ENCODE measurements at places on chromosomes 16 and 17.

GRCh38 chr17:43427362-43428043 is 28.7 kb downstream of the ARL4D start:
- no peak for DNase-seq

GRCh38 chr16:10644092-10644491 is 50.6 kb downstream of the TEKT5 start:
- DNase-seq = no peak

DNA sequence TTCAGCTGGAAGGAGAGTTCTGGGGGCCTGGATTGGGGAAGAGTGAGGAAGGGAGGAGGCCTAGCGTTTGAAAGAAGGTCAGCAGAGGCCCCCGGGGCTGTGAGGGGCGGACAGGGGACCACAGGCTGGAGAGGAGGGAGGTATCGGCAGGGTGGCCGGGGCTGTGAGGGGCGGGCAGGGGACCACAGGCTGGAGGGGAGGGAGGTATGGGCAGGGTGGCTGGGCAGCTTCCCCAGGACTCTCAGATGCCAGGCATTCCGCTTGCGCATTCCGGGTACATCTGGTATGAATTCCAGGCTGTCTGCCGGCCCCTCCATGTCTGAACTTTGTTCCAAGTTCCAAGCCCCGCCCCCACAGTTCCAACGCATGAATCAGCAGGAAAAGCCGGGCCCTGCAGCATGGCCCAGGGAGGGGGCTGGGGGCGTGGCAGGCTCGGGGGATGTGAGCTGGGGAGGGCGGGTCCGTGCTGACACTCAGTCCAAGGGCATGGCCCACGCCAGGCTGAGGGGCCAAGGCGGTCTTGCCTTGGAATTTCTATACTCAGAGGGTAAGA is 4.3 kb upstream of the TLCD2 start:
- DNase-seq = peak; percentile 73

DNA sequence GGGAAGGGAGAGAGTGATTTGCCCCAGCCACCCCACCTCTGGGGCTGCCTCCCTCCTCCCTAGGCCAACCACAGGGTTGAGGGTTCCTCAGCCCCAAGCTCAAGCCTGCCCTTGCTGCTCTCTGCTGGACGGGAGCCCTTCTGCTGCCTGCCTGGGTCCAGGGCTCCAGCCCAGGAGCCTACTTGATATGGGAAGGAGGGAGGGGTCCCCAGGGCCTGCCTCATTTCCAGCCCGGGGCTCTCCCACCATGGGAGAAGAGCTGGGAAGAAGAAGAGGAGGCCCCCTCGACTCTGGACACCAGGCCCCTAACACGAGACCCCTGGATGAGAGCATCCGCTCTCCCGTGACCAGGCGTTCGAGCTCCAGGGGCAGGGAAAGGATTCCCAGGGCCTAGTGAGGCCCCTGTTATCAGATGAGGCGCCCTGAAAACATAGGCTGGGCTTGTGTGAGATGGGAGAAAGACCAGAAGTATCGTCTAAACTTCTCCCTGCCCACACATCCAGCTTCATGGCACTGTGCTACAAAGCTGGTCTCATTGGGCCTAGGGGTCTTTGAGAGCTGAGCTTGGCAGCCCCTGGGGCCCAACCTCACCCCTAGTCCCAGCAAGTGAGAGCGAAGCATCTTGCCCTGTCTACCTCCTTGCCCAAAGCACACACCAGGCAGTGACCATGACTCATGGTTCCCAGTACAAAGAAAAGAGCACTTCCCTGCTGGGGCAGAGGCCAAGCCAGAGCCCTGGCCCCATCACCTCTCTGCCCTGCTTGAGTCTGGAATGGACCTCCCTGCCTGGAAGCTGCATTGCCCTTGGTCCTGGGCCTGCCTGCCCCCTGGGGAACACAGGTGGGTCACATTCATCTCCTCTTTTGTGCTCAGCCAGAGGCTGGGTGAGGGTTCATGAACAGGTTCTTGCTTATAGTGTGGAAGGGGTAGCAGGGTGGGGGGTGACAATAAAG is 987 bp downstream of the SLC16A5 start:
- no peak for DNase-seq

DNA sequence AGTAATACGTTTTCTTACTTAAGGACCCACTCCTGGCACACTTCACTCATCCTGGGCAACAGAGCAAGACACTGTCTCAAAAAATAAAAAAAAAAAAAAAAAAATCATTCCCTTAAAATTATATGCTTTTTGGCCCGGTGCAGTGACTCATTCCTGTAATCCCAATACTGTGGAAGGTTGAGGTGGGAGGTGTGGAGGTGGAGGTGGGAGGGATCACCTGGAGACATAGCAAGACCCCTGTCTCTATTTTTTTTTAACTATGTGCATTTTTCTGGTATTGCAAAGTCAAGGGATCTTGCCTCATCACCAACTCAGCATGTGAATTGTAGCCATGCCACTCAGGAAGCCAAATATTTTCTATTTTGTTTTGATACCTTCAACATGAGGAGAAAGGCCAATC is 9.7 kb downstream of the STAT5B start:
- no peak for DNase-seq

GRCh38 chr17:72618001-72618509 is 474.4 kb downstream of the SLC39A11 start:
- DNase-seq = peak; percentile 7

- no peak for DNase-seq
These were observed 5.5 kb downstream of the CTU2 start for GRCh38 chr16:88711750-88712340.

DNA sequence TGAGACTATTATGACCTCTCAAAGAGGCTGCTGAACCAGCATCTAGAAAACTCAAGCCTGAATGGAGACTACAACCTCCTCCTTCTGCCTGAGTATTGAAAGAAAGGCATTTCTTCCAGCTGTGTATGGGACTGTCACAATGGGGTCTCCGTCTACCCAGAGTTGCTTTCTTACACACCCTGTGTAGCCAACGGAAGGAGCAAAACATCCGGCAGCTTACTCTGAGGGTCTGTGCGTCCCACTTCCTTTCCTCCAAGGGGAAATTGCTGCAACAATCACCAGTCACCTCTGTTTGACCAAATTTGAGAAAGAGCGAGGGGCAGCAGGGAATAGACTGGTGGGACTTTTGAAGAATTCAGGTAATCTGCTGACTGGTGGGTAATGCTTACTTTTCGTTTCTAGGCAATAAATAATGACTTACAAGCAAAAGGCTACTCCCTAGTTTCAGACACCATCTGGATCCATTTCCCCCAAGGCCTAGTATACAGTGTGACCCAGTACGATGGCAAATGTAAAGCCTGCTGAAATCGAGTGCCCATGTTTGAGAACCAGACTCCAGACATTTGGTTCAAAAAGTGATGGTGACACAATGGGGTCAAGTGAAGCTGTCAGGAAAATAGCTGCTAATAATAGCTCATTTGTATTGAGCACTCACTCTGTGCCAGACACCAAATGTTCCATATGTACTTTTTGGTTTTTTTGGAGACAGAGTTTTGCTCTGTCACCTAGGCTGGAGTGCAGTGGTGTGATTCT is 81.7 kb downstream of the YPEL2 start:
- no peak for DNase-seq

DNA sequence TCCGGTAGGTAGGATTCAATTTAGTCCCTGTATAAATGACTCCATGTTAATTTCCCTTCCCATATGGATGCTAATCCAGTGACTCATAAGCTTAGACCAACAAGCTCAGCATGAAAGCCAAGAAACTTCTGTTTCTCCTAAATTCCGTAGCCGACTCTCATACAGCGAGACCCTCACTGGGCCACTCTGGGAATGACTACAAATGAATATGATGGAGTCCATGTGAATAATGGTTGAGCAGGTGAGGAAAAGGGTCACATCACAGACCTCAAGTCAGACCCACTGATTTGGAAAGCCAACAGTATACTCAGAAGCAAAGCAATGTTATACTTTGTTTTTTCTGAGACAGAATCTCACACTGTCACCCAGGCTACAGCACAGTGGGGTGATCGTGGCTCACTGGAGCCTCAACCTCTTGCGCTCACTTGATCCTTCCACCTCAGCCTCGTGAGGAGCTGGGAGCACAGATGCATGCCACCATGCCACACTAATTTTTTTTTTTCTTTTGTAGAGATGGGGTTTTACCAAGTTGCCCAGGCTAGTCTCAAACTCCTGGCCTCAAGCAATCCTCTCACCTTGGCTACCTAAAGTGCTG is 14.6 kb downstream of the RSL1D1 start:
- DNase-seq = no peak

DNA sequence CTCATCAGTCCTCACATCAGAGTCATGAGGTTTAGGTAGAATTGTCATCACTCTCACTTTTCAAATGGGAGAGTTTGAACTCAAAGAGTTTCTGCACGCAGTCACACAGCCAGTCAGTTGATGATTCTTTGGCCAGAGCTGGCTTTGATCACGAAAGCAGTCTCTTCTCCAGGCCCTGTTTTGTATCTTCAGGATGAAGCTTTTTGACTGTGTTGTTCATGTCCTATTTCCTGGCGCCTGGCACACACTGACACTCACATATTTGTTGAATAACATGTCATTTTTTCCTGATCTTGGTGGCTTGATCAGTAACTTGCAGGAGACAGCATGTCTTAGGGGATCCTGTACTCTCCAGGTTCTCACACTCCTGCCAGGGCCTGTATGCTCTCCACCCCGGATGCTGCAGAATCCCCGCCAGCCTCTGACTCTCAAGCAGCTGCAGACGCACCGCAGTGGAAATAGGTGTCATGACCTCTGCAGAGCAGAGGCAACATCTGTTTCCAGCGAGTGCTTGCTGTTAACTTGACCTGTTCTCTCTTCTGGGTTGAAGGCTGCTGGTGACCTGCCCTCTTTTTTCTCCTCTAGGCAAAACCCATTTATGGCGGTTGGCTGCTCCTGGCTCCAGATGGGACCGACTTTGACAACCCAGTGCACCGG is 33.0 kb downstream of the MPRIP start:
- DNase-seq = no peak

DNA sequence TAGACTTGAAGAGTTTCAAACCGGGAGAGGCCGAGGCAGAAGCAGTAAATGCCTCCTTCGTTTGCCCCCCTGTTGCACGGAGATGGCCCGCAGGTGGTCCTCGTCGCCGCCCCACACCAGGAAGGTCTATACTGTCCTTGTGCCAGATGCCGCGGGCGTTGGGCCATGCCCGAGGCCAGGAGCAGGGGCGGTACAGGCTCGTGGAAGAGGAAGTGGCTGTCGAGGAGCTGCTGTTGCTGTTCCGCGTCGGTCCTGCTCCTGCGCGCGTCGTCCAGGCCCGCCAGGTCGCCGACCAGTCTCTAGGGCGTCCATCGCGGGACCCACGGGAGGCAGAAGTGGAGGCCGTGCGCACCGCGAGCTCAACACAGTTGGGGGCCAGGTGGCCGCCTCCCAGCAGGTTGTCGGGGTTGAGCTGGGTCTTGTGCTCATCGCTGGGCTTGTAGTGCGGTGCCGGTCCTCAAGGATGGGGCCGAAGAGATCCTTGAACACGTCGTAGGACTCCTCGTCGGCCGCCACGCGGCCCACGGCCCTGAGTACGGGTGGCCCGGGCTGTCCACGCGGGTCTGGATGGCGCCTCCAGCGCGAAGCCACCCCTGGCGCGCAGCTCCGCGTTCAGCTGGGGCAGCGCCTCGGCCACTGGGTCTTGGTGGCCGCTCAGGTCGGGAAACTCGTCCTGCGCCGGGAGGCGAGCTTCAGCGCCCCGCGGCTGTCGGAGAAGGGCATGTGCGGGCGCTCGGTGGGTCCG is 13.1 kb upstream of the C16orf87 start:
- no peak for DNase-seq

DNA sequence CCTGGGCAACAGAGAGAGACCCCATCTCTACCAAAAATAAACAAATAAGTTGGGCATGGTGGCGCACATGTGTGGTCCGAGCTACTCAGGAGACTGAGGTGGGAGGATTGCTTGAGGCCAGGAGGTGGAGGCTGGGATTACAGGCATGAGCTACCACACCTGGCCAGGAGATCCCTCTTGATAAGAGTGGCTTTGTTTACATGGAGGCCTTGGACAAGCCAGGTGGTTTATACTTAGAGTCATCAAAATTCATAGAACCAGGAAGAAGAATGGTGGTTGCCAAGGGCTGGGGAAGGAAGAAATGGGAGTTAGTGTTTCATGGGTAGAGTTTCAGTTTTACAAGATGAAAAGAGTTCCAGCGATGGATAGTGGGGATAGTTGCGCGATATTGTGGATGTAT is 8.8 kb upstream of the ZFP1 start:
- DNase-seq = no peak

GRCh38 chr17:61579961-61580360 is 11.1 kb downstream of the NACA2 start:
- no peak for DNase-seq

DNA sequence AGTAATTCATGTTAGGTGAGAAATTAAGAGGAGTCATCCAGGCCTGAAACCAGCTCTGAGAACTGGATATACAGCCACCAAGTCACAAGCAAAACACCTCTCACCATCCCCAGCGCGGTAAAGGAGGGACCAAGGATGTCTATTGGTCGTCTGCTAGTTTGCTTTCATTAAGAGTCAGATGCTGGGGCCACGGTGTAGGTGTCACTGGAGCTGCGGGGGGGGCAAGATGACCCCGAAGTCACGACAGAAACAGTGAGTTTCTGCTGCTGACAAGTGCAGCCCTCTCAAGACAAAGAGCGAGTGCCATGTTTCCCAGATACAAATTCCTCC is 790 bp downstream of the NCBP3 start:
- DNase-seq = no peak

- no peak for DNase-seq
These were observed 3.0 kb downstream of the EVPLL start for GRCh38 chr17:18380471-18381157.

DNA sequence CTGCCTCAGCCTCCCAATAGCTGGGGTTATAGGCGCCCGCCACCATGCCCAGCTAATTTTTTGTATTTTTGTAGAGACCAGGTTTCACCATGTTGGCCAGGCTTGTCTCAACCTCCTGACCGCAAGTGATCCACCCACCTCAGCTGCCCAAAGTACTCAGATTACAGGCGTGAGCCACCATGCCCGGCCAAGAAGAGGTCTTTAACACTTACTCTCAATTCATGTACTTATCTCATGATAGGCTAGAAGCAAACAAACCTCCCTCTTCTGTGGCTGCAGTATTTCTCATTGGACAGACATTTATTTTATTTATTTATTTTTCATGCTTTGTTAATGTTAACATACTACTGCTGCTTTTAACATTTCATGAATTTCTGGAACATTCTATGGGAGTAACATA is 7.0 kb upstream of the NT5C start:
- no peak for DNase-seq

GRCh38 chr17:60391471-60392041 is 377 bp downstream of the USP32 start:
- DNase-seq = no peak

GRCh38 chr16:72932050-72932449 is 115.9 kb downstream of the ZFHX3 start:
- DNase-seq = no peak

- DNase-seq = no peak
These were observed 2.8 kb downstream of the MT1X start for GRCh38 chr16:56684926-56685590.

GRCh38 chr17:1977583-1978395 is 47.3 kb downstream of the RTN4RL1 start:
- DNase-seq = no peak

DNA sequence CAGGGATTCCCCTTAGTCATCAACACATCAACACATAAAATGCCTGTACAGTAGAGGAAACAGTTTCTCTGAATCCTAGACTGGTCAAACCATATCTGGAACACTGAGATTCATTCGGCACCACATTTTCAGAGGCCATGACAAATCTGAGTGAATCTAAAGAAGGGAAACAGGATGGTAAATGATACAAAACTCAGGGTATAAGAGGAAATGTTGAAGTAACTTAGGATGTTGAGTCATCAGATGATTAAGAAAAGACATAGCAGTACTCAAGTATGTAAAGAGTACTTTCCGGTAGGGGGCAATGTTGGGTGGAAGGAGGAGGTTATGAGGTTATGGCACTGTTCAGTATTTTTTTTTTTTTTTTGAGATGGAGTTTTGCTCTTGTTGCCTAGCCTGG is 358.5 kb upstream of the PMFBP1 start:
- no peak for DNase-seq

Measured in NCI-H1048 (cell line).